Mesendoderm (in vitro differentiated cells): ENCODE measurements at places on chromosomes 7 and 10.

GRCh38 chr10:90865401-90865800, 6.4 kb upstream of the RPP30 start:
- no peak for DNase-seq

GRCh38 chr7:77316219-77316978, 99.8 kb downstream of the GSAP start:
- DNase-seq = no peak

DNA sequence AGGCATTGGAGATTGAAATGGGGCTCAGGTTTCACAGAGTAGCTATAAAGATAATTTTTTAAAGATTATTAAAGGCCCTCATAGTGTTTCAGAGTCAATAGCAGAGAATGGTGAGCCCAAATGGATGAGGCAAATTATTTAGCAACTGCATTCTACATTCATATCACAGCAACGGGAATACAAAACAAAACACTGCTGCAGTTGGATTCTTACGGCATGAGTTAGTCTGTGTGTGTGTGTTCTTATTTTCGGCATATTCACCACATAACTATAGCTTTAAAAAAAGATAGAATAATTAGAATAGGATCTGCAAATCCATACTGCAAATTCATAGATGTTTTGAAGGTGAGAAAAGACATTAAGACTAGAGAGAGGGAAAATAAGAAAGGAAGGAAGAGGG, 66.0 kb downstream of the SUGCT start:
- DNase-seq = no peak

DNA sequence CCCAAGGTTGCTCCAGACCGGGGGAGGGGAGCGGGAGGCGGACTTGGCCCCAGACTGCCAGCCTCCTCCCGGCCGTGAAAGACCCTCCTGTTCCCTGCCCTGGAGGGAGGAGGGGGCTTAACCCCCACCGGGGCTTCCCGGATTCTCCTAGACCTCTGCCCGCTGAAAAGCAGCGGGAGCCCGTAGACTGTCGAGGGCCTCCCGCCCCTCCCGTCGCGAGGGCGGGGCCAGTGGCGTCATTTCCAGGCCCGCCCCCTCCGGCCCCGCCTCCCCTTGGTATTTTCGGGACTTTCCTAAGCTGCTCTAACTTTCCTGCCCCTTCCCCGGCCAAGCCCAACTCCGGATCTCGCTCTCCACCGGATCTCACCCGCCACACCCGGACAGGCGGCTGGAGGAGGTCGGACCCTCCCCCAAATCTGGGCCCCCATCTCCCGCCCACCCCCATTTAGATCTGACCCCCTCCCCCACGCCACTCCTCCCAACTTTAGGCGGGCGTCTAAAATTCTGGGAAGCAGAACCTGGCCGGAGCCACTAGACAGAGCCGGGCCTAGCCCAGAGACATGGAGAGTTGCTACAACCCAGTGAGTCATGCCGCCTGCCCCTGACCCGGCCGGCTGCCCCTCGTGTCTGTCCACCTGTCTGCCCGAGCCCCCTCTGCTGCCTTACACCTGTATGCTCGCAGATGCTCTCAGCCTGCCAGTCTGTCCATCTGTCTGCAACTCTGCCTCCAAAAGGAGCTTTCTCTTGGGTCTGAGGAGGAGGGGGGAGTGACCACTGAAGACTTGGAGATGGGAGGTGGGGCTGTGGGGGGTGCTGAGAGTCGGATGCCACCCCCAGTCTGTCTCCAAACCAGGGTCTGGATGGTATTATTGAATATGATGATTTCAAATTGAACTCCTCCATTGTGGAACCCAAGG, at the start of gene NFKB2:
NFKB2 (plus strand) TSS at position 306 of the 917 bp plus-strand sequence; CDS start at position 561, 255 bp downstream.
- DNase-seq = peak; percentile 94

GRCh38 chr10:2627969-2628368, 439.4 kb upstream of the PFKP start:
- DNase-seq = peak; percentile 39

- DNase-seq = no peak
Observed at GRCh38 chr7:133556553-133556952, 303.7 kb downstream of the EXOC4 start.

GRCh38 chr10:86655596-86655995, 1.2 kb downstream of the OPN4 start:
- no peak for DNase-seq

DNA sequence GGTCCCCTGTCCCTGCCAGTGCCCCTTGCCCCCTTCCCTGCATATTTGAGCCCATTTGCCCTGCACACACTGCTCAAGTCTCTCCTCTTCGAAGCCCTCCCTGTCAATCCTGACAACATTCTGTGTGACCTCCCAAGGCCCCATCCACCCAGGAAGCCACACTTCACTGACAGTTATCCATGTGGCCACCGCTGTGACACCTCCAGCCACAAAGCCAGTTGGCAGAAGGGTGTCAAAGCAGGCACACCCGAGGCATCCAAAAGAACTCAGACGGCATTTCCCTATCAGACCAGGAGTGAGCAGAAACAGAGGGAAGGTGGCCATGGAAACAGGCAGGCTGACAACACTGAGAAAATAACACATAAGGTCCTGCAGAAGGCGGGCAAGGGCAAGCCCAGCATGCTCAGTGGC, 4.6 kb downstream of the POLM start:
- DNase-seq = no peak

DNA sequence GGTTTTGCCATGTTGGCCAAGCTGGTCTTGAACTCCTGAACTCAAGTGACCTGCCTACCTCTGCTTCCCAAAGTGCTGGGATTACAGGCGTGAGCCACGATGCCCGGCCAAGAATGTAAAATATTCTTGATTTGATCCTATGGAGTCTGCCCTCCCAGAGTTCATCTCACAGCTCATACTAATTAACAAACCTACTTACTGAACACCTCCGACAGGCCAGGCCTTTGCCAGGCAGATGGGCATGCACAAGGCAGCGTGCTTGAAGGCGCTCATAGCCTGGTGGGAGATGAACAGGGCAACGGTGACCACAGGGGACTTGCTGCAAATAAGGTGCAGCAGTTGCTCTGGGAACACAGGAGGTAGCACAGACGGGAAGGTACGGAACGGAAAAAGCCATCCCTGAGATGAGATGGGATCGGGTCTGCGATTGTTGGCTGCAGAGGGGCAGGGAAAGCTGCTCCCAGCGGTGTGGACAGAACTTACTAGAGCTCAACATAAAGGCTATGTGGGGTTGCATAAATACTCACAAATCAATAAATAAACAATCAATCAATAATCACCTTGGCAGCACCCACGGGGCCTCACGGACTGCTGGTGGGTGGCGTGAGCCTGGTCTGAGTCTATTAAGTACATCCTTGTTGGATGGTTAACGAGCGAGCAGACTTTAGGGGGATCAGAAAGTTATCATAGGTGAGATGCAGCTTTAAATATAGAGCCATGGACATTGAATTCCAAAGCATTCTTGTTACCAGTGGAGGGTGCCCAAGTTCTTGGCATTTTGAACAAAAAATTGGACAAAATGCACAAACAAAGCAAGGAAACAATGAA, 4.7 kb downstream of the ACBD7 start:
- DNase-seq = no peak

DNA sequence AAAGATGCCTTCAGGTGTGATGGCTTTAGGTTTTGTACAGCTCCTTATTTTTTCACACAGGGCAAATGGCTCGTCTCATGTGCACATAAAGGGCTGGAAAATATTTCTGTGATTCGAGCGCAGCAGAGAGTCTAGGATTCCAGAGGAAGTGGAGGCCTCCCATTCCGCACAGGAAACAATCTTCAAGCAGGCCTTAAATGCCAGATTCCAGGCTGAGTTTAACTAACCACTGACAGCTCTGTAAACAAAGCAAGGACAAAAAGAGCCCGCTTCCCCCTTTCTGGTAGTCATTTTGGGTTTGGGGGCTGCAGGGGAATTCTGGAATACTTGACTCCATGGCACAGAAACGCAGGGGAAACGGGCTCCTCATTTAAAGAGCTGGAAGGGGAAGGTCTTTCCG, 87.2 kb downstream of the CALD1 start:
- no peak for DNase-seq

DNA sequence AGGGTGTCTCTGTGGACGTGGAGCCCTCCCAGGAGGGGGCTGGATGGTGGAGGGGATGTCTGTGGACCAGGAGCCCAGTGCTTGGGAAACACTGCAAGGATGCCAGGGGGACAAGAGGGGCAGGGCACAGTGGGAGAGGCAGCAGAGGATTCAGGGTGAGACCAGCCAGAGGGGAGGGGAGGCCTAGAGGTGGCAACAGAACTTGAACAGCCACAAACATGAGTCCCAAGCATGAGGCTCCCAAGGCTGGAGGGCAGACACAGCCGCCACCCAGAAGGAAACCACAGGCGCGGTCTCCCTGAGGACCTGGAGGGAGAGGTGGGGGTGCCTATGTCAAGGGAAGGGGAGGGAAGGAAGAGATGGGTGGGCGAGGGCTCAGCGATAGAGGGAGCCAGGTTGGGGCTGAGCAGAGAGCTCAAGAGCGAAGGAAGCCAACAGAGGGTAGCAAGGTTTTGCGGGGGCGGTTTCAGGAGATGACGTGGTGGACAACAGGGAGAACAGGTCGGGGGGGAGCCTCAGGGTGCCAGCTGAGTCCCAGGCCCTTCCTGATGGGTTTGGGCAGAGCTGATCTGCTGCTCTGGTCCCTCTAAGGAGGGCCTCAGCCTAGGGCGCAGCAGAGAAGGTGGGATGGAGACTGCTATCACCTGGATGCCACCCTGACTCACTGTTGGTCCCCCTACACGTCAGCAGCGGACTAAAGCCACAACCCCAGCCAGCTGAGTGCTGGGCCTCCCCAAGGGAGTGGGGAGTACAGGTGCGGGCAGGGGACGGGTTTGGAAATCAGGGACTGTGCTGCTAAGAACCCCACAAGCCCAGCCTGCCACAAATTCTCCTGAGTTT, 6.7 kb upstream of the PILRA start:
- DNase-seq = no peak

DNA sequence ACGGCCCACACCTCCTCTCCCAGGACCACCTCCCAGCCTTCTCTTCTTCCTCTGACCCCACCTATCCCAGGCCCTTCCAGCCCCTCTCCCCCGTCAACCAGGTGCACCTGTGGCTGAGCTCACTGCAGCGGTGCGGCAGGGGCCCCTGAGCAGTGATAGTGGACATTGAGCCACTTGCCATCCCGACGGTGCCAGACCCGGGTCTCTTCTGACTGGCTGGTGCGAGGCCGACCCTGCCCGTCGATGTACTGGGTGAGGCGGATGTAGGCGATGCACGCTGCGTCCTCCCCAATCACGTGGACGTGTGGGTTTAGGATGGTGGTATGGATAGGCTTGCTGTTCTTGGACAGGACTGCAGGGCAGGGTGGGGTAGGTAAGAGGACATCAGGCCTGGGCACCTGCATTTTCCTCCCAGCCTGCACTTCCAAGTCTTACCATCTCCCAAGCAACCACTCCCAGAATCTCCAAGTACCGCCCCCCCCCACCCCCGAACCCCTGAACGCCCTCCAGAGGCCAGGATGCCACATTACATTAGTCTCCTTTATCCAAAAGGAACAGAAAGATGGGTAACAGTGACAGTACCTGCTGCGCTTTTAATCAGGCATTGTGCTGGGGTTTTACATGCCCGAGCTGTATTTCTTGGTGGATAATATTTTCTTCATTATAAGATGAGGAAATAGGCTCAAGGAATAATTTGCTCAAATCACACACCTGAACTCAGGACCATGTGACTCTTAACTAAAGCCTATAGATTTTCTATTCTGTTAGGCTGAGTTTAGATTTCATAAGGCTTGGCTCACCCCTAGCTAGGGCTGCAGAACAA, 3.7 kb upstream of the NDST2 start:
- peak; percentile 75 for DNase-seq

- peak; percentile 72 for DNase-seq
Observed at GRCh38 chr7:142603870-142604448, 145.3 kb upstream of the PRSS1 start.

DNA sequence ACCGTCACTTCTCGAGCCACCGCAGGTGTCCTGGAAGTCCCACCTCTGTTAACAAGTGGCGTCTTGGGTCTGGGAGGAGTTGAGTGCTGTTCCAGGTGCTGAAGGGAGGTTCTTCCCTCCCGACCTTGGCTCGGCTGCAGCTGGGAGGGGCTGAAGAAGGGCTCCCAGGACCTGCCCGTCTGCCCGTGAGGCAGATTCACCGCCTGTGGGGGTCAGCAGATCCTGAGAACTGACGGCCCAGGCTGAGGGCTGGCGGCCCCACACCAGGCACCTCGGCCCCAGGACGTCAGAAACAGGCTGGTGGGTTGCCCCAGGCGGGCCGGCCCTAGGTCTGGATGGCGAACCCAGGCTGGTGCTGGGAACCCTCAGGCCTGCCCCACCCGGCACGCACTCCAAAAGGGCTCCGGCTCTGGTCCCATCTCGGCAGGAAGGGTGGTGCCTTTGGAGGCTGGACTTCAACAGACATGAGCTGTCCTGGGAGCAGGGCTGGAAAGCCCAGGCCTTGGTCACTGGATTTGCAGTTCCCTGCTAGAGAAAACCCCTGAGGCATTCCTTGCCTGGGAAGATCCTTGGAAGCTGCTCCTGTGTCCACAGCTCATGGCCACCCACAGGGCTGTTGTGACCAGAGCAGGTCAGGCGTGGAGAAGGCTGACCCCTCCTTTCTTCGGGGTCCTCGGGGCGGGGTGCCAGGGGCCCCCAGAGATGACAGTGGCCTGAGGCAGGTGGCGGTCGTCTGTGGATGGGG, 42.6 kb upstream of the CFAP46 start:
- DNase-seq = peak; percentile 78

DNA sequence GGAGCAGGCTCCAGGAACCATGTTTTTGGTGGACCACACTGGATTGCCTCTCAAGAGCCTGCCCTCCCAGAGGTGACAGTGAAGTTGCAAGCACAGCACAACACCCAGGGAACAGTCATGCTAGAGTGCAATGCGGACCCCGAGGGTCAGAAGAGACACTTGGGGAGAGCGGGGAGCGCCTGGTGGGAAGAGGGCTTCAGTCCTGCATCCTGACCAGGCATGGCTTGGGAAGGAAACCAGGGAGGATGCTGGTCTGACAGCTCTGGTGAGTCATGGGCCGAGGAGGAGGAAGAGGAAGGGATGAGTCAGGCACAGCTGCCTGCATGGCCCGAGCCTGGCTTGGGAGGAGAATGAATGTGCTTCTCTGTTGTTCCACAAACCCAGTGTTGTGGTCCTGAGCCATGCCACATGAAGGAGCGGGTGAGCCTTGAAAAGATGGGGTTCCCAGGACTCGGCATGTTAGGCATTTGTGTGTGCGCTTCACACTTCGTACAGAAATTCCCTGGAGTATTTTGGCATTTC, 29.5 kb upstream of the ANKRD2 start:
- peak; percentile 86 for DNase-seq

GRCh38 chr10:1394155-1394912, 338.1 kb downstream of the WDR37 start:
- DNase-seq = no peak

DNA sequence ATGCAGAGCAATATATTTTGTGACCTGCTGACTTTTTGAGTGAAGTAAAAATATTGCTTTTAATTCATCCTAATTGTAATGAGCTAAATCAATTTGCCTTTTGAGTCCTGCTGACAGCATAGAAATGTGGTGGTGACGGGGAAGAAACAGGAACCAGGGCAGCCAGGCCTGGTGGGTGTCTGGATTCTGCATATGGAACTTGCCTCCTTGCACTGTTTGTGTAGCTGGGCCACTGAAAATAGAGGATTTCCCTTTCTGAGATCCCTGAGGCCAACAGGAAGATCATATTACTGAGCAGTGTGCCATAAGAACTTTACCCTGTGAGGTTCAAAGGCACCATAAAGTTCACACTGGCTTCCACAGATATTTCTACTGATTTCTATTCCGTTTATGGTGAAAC, 488.4 kb upstream of the AKR1E2 start:
- no peak for DNase-seq

GRCh38 chr10:46272863-46273415, 13.9 kb upstream of the ANTXRL start:
- DNase-seq = no peak

GRCh38 chr7:38360776-38361175, 87.3 kb upstream of the TARP start:
- no peak for DNase-seq
